Fibroblast of lung (primary cell): ENCODE measurements at places on chromosomes 4 and X.

- H3K4me1 ChIP-seq, result peaks cover 2% of the 10 kb centered on the region
- no peak within 1 kb of the TSS for H3K27ac ChIP-seq
- no peak for DNase-seq
- no peaks in the 10 kb centered on the region for H3K27me3 ChIP-seq
- H3K36me3 ChIP-seq, result no peaks in the 10 kb centered on the region
These were observed at the start of gene LNX1 for GRCh38 chr4:53591372-53591892. LNX1 (minus strand) TSS chr4:53591486; CDS start chr4:53574002, 17,484 bp downstream.

- H3K27ac ChIP-seq, result no peak overlapping the region
- no peaks in the 10 kb centered on the region for H3K36me3 ChIP-seq
- no peaks in the 10 kb centered on the region for H3K27me3 ChIP-seq
These were observed 75.6 kb upstream of the GRXCR1 start for GRCh38 chr4:42816880-42817400.

- H3K27me3 ChIP-seq, result no peaks in the 10 kb centered on the region
- no peak overlapping the region for H3K27ac ChIP-seq
- no peak for DNase-seq
- H3K36me3 ChIP-seq, result no peaks in the 10 kb centered on the region
These were observed 10.7 kb downstream of the SMIM10L2A start for GRCh38 chrX:135432453-135432852.

DNA sequence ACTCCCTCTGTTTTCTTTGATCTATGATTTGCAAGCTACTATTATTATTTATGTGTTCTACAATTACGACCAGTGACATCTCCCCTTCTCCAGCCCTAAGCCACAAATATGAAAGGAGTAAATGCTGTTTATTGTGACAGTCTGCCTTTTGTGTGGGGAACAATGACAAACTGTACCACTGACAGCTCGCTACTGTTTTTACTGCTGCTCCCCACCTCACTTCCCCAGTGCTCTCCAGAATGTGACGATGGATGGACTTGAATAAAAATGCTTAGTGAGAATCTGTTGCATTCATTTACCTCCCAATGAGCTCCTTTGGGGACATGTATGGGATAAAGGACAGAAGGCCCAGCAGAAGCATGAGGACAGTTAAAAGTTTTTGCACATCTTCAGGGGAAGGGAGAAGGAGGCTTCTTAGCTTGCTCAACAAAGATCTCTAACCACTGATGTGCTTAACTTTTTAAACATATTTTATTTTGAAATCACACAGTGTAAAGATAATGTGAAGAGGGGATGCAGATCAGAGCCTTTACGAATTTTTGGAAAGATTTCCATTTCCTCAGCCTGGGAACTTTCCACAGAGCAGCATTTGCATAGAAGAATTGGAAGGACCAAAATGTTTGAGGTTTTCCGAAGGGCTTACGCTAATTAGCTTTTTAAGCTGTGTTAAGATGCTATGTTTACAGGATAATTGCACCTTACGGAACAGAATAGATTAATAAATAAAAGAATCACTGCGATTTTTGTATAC is 485.1 kb upstream of the TENM3 start:
- no peak overlapping the region for H3K4me3 ChIP-seq
- no peaks in the 10 kb centered on the region for H3K4me1 ChIP-seq
- H3K27me3 ChIP-seq, result no peaks in the 10 kb centered on the region

- H3K4me3 ChIP-seq, result no peak overlapping the region
- peak overlapping the region; percentile 56 for H3K27ac ChIP-seq
- H3K36me3 ChIP-seq, result no peaks in the 10 kb centered on the region
- no peaks in the 10 kb centered on the region for H3K4me1 ChIP-seq
- H3K27me3 ChIP-seq, result no peaks in the 10 kb centered on the region
These were observed 84.2 kb downstream of the NPNT start for GRCh38 chr4:105979506-105979905.

DNA sequence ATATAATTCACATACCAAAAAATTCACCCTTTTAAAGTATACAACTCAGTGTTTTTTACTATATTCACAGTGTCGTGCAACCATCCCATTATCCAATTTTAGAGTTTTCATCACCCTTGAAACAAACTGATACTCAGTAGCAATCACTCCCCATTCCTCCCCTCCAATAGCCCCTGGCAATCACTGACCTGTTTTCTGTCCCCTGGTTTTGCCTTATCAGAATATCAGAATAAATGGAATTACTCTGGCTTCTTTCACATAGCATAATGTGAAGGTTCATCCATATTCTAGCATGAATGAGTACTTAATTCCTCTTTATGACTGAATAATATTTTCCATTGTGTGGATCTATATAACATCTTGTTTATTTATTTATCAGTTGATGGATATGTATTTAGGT is 153.2 kb downstream of the AASDH start:
- no peaks in the 10 kb centered on the region for H3K4me1 ChIP-seq
- H3K4me3 ChIP-seq, result no peak overlapping the region
- no peak overlapping the region for H3K27ac ChIP-seq
- no peaks in the 10 kb centered on the region for H3K27me3 ChIP-seq
- H3K36me3 ChIP-seq, result no peaks in the 10 kb centered on the region
- DNase-seq, result no peak

GRCh38 chr4:118175506-118175905 is 141.2 kb downstream of the NDST3 start:
- peaks cover 10% of the 10 kb centered on the region for H3K4me1 ChIP-seq
- no peaks in the 10 kb centered on the region for H3K36me3 ChIP-seq
- H3K27me3 ChIP-seq, result no peaks in the 10 kb centered on the region

- peaks cover 15% of the 10 kb centered on the region for H3K27me3 ChIP-seq
- no peaks in the 10 kb centered on the region for H3K4me1 ChIP-seq
- no peak overlapping the region for H3K4me3 ChIP-seq
- no peaks in the 10 kb centered on the region for H3K36me3 ChIP-seq
- no peak overlapping the region for H3K27ac ChIP-seq
These were observed 4.9 kb downstream of the UGT8 start for GRCh38 chr4:114603497-114603896.

DNA sequence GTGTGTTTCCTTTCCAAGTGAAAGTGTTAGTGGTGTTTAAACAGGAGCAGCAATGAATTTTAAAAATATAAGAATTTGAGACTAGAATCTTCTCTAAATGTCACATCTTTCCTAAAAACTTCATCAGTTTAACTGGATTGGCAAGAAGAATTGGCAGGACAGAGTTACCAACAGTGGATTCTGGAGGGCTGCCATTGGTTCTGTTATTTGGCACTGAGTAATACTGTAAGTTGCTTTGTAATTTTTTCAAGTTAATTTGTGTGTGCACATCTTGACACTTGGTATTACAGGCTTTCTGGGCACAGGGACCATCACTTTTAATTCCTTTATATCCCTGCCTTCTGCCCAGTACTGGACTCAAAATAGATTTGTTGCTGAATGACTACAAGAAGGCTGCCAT is 4.5 kb upstream of the GPRIN3 start:
- DNase-seq, result peak; percentile 50
- no peaks in the 10 kb centered on the region for H3K36me3 ChIP-seq
- no peak overlapping the region for H3K27ac ChIP-seq
- peaks cover 7% of the 10 kb centered on the region for H3K27me3 ChIP-seq
- peaks cover 2% of the 10 kb centered on the region for H3K4me1 ChIP-seq

DNA sequence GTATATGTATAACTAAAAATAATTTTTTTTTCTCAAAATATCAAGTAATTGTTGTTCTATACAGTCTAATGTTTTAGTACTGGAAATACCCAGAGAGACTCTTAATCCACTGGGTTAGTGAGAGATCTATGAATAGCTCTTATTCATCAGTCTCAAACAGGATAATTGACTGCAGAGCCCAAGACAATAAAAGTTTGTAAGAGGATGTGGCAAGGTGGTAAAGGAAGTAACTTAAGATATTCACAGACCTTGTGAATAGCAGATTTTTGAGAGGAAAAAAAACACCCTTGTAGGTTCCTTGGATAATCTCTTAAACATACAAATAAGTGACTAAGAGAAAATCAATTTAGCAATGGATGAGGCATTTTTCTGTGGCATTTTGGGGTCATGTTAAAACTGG is 210.9 kb upstream of the FAM241A start:
- no peak for DNase-seq
- no peaks in the 10 kb centered on the region for H3K36me3 ChIP-seq
- H3K27ac ChIP-seq, result no peak overlapping the region
- H3K4me1 ChIP-seq, result no peaks in the 10 kb centered on the region

DNA sequence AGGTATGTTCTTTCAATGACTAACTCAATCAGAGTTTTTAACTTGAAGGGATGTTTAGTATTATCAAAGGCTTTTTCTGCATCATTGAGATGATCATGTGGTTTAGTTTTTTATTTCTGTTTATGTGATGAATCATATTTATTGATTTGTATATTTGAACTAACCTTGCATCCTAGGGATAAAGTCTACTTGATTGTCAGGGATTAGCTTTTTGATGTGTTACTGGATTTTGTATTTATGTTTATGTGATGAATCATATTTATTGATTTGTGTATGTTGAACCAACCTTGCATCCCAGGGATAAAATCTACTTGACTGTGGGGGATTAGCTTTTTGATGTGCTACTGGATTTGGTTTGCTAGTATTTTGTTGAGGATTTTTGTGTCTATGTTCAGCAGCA is 615.4 kb upstream of the GRID2 start:
- H3K4me1 ChIP-seq, result no peaks in the 10 kb centered on the region
- H3K4me3 ChIP-seq, result no peak overlapping the region
- no peak overlapping the region for H3K27ac ChIP-seq
- DNase-seq, result no peak

- H3K27me3 ChIP-seq, result no peaks in the 10 kb centered on the region
- no peak overlapping the region for H3K27ac ChIP-seq
These were observed 76.3 kb upstream of the ARHGAP36 start for GRCh38 chrX:130981836-130982235.

DNA sequence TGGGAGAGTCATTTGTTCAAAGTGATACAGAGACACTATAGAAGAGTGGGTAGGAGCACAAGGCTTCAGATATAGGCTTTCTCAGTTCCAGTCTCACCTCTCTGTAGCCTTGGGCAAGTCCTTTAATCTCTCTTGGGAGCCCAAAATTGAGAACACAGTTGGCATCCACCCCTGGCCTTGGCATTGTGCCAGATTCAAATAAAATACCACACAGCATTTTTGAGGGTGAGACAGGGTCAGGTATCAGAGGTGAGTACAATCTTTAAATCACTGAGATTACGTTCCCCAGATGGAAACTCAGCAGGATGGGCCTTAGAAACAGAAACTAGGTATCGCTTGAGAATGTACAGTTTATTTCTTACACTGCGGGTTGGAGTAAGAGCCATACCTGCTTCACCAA is 25.2 kb upstream of the SMIM10L2A start:
- H3K27me3 ChIP-seq, result no peaks in the 10 kb centered on the region
- no peak overlapping the region for H3K4me3 ChIP-seq
- H3K27ac ChIP-seq, result no peak overlapping the region
- no peaks in the 10 kb centered on the region for H3K4me1 ChIP-seq
- no peak for DNase-seq

DNA sequence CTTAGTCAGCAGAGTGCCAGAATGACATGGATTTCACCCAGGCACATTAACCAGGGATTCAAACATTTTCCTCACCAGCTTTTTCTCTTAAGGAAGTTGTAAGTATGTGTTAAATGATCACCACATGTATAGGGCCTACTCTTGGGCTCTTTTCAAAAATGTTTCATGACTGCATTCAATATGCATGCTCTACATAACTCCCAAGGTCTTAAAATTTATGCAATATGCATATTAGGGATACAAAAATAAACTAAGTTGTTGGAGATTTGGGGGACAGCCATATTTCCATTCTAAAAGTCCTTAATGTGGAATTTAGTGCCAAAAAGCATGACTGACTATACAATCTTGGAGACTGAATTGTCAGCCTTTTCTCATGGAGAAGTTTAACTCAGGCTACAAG is 25.0 kb upstream of the TRPC5OS start:
- H3K4me1 ChIP-seq, result no peaks in the 10 kb centered on the region
- DNase-seq, result no peak
- H3K27ac ChIP-seq, result no peak overlapping the region
- H3K36me3 ChIP-seq, result no peaks in the 10 kb centered on the region
- H3K4me3 ChIP-seq, result no peak overlapping the region

- no peaks in the 10 kb centered on the region for H3K4me1 ChIP-seq
- no peak overlapping the region for H3K27ac ChIP-seq
- no peak overlapping the region for H3K4me3 ChIP-seq
- no peaks in the 10 kb centered on the region for H3K36me3 ChIP-seq
- no peak for DNase-seq
- no peaks in the 10 kb centered on the region for H3K27me3 ChIP-seq
These were observed 186.7 kb upstream of the FAT1 start for GRCh38 chr4:186910385-186910784.

- no peak overlapping the region for H3K4me3 ChIP-seq
- H3K27me3 ChIP-seq, result no peaks in the 10 kb centered on the region
- no peaks in the 10 kb centered on the region for H3K36me3 ChIP-seq
- no peaks in the 10 kb centered on the region for H3K4me1 ChIP-seq
- DNase-seq, result no peak
These were observed 74.4 kb downstream of the CASP3 start for GRCh38 chr4:184574861-184575260.

- no peak overlapping the region for H3K4me3 ChIP-seq
- H3K36me3 ChIP-seq, result no peaks in the 10 kb centered on the region
- no peak for DNase-seq
- no peaks in the 10 kb centered on the region for H3K4me1 ChIP-seq
- no peak overlapping the region for H3K27ac ChIP-seq
These were observed 308.8 kb downstream of the TEX13C start for GRCh38 chrX:125628435-125628834.

DNA sequence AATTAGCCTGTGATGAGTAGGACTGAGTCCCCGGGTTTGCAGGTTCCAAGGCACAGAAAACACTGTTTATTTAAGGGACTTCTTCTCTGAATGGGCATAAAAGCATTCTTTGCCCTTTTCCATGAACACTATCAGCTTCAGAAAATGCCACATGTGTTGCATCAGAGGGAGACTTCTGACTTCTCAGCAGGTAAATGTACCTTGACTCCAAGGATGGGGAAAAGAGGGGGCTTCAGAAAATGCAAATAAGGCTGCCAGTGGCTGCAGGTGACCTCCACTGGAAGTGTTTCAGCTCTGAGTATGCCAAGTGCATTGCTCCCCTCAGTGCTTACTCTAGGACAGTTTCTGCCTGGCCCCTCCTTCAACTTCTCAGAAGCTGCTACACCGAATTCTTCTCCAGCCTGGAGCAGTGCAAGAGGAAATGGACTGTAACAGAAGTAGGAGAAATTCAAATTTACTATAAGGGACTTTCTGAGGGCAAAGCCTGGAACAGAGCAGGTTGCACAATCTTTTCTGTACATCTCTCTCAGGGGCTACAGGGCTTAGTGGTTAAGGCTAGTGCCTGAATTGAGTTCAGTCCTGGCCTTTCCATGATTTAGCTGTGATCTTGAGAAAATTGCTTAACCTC is 233.2 kb downstream of the PTTG2 start:
- H3K4me1 ChIP-seq, result peaks cover 20% of the 10 kb centered on the region
- H3K36me3 ChIP-seq, result no peaks in the 10 kb centered on the region
- no peak overlapping the region for H3K27ac ChIP-seq
- H3K27me3 ChIP-seq, result no peaks in the 10 kb centered on the region
- DNase-seq, result no peak

DNA sequence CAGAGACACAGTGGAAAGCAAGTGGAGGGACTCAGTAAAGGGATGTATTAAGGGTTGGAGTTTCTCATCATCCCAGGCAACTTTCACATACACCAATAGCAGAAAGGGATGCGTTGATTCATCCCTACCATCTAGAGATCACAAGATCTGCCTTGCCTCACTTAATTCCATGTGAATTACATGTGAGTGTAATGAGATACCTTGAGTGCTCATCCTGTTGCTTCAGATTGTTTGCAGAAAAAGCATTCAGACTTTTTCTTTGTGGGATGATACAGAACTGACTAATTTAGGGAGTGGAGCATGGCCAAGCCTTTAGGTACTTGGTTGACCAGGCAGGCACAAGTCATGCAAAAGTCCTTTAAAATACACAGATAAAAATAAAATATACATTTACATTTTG is 124.8 kb upstream of the SLIT2 start:
- H3K27me3 ChIP-seq, result no peaks in the 10 kb centered on the region
- H3K4me3 ChIP-seq, result no peak overlapping the region
- no peaks in the 10 kb centered on the region for H3K4me1 ChIP-seq
- DNase-seq, result peak; percentile 8
